ENCODE measurements at places on chromosomes 11 and 22.

DNA sequence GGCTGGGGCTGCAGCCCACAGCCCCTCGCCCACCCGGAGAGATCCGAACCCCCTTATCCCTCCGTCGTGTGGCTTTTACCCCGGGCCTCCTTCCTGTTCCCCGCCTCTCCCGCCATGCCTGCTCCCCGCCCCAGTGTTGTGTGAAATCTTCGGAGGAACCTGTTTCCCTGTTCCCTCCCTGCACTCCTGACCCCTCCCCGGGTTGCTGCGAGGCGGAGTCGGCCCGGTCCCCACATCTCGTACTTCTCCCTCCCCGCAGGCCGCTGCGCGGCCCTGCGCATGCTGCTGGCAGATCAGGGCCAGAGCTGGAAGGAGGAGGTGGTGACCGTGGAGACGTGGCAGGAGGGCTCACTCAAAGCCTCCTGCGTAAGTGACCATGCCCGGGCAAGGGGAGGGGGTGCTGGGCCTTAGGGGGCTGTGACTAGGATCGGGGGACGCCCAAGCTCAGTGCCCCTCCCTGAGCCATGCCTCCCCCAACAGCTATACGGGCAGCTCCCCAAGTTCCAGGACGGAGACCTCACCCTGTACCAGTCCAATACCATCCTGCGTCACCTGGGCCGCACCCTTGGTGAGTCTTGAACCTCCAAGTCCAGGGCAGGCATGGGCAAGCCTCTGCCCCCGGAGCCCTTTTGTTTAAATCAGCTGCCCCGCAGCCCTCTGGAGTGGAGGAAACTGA, 731 bp downstream of the GSTP1 start:
- DNase-seq, result no peak

DNA sequence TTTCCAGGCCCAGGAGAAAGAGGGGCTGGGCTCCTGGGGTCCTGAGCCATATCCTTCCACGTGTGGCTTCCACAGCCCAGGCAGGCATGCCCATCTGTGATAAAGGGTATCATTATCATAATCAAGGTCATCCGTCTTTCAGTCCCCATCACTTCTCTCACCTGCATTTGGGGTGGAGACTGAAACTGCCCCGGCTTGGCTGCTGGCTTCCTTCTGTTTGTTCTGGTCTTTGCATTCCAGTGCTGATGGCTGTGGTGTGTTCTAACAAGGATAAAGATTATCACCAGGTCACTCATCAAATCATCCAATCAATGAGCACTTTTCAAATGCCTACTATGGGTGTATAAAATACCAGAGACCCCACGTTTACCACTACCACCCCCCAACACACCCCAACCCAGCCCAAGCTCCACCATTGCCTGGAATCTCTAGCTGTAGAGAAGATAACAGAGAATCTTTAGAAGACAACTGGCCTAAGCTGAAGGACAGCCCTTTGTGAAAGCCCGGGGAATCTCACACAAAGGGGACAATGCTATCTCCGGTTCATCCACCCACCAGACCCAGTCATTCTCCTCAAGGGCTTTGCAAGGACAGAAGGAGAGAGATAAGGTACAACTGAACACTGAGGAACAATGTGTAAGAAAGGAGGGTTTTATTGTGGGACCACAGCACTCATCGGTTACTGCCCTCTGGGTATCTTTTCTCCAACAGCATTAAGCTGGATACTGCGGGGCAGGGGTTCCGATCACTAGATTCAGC, 54.9 kb downstream of the AHNAK start:
- no peak for DNase-seq

- no peak for DNase-seq
Observed at GRCh38 chr11:94521684-94522083, 9.4 kb downstream of the C11orf97 start.

DNA sequence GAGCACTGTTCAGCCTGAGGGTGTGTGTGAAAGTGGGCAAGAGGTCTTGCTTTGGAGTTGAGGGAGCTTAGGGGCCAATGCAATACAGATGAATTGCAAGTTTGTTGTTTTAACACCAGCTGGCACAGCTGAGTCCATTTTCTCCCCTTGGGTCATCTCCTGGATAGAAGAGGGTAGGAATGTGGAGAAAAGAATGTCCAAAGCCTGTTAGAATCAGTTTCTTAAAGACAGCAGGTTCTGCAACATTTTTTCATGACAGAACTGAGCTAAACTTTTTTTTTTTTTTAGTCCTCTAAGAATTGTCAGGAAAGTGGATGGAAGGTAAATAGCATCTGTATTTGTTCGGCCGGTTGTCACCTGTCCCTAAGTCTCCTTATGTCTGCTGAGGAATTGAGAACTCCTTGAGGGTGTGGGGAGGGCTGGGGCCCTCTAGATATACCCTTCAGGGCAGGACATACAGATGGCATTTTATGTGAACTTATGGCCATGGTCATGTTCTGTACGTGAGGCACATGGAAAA, 211.1 kb upstream of the CADM1 start:
- no peak for DNase-seq

DNA sequence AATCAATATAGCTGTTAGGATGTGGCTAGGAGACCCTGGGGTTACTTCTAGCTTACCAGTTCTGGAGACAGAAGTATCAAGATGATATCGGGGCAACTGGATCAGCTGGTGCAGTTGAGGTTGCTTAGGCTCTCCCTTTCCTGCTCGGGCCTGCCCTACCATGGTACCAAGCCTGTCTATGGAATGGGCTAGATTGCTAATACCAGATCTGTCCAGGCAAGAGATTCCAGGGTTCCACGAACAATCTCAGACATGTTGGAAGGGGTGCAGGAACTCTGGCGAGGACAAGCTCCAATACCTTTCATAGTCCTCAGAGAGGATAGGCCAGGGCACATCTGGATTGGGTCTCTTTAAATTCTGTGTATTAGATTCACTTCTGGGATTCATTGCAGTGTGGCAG, 53.8 kb downstream of the ADM start:
- DNase-seq, result no peak

DNA sequence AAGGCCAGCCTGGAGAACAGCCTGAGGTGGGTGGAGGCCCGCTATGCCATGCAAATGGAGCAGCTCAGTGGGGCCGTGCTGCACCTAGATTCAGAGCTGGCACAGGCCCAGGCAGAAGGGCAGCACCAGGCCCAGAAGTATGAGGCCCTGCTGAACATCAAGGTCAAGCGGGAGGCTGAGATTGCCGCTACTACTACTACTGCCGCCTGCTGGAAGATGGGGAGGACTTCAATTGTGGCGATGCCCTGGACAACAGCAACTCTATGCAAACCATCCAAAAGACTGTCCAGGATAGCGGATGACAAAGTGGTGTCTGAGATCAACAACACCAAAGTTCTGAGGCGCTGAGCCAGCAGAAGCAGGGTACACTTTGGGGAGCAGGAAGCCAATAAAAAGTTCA, 3.1 kb upstream of the TMEM218 start:
- no peak for DNase-seq

DNA sequence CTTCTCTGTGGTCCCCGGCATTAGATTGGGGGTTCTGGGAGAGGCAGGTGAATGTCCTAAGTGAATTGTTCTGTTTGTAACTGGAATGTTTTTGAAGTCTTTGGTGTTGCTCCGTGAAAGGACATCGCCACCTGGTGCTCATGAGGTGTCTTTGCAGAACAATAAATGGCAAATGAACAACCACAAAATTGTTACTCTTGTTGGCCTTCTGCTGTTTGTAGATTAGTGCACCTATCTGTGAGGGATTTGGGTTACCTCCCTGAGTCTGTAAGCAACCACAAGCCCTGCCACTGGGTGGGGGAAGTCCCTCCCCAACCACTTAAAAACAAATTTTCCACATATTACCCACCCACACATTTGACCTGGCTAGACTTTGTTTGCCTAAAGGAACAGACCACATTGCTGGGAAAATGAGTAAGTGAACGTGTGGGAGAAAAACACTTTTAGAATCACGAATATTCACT, 4.7 kb downstream of the MPEG1 start:
- DNase-seq, result peak; percentile 48

GRCh38 chr11:28697920-28698827, 590.0 kb downstream of the METTL15 start:
- peak; percentile 32 for DNase-seq

DNA sequence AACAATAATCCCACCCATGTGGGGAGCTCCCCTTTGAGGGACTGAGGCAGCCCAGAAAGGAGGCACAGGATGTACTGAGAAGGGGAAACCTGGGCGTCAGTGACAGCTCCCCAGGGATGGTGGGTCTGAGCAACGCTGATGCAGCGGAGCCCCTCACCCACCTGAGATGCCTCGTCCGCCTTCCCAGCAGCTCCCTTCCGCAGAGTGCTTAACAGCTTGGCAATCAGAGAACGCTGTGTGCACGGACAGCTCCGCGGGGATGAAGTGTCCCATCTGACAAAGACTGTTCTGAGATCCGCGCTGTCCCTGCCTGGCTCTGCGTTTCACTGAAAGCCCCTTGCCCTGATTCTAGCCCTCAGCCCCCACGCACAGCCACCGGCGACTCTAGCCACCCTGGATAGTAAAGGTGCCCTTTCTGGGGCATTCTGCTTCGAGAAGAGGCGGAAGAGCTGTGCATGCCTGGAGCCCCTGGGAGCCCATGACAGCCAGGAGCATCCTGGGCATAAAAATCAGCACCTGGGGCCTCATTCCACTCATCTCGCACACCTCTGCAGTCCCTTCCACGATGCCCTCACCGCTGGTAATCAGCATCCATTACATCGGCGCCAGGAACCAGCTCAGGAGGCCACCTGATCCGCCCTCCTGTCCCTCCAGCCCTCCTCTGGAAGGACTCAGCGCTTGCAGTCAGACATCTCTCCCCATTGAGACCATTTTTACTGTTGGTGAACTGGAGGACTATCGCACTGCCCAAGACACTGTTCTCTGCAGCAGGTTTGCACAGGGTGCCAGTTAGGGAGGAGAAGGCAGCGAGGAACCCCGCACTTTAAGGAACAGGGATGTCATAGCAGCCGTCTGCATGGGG, 10.7 kb downstream of the KCNJ5 start:
- DNase-seq, result no peak

DNA sequence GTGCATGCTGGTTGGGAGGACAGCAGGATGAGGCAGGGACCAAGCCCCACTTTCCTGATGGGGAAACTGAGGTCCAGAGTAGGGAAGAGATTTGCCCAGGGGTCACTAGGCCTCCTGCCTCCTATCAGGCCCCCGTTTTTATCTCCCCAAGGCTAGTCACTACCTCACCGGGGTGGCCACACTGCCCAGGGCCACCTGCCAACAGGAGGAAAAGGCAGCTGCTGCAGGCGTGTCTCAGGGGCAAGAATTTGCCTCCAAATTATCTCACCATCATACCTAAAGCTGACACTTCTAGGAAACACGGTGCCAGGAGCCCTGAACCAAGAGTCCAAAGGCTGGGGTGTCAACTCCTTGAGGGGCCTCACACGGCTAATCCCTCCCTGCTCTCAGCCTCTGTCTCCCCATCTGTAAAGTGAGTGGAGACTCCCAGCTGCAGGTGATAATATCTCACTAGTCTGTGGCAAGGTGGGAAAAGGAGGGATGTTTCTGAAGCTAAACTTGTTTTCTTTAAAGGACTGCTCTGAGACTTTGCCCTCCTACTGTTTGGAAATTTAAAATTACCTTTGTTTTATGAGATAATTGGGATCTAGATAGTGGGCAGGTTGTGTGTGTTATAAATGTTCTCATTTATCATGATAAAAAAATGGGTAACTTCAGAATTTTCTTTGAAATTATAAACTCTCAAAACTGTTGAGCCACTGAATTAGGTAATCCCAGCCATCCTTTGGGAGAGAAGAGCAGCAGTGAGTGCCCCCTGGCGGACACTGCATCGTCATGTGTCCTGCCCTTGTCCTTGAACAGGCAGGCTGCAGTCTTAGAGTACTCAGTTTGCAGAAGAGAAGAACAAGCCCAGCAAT, 60.0 kb downstream of the MYO7A start:
- peak; percentile 72 for DNase-seq

DNA sequence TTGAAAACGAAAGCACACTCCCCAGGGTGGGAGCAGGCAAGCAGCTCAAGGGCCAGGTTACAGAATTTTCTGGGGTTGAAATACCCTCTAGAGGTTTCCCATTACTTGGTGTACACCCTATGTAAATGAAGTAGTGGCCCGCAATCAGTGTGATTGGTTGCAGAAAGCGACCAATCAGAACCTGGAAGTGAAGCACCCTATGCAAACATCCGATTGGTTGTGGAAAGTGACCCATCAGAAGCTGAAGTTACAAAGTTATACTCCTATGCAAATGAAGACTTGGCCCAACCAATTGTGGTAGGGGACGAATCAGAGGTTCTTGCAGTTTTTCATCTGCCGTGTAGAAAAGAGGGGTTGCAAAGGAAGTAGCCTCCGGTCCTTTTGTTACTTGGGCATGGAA, 19.2 kb downstream of the PRR5 start:
- peak; percentile 34 for DNase-seq

DNA sequence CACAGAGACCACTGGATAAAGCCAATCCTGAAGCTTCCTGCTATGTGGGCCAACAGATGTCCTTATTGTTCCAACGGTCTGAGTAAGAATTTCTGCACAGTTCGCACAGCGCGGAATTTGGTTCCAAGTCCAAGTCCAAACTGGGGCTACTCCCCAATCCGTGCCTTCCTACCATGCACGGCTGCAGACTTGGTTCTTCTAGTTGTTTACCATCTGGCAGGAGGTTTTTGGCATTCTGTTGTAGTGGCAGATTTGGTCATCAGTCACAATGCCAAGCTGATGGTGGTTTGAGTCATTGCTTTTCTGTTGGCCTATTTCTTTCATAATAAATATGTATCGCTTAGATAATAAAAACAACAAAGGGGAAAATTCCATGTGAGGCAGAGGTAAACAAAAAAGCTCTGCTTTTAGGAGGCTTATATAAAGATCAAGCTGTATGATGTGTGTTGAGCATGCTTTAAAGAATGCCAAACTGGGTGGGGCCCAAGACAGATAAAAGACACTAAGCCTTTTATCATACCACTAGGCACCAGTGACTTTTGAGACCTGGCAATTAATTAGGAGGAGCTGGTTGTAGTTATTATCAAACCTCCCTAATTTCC, 52.5 kb upstream of the SYN3 start:
- no peak for DNase-seq

DNA sequence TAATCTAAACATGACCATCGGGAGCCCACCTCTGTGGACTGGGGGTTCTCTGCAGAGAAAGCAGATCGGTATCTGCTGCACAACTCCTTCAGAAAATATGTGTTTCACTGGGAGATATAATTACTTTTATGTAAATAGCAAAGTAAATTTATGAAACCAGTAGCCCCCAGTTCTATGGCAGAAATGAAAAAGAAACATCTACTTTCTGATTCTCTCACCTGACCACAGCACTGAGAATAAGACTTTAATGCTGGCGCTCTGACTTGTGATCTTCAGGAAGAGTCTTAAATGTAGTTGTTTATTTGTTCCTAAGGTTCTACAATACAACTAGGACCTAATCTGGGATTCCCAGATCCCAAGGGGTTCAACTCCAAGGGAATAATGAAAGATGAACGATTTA, 518.0 kb downstream of the DLG2 start:
- DNase-seq, result no peak

- no peak for DNase-seq
Observed at GRCh38 chr22:37345863-37346504, 63.7 kb downstream of the CYTH4 start.

DNA sequence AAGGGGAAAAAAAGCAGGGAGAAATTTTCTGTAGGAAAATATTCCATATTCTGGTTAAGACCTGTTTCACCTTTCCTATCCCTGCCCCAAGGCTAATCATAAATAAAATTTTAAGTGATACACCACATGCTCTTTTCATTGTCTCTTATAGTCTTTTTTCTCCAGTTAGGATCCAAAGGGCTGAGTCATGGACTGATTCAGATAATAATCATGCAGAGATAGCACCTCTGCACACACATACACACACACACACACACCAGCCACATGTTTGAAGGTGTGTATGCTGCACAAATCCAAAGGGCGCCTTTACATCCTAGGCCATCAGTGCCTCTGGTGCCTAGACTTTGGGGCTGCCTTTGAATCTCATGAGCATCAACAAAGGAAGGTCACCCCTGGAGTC, 35.5 kb upstream of the CWF19L2 start:
- DNase-seq, result no peak

- no peak for DNase-seq
Observed at GRCh38 chr11:67268081-67268961, 2.0 kb downstream of the GRK2 start.

Measured in Jurkat, Clone E6-1 (cell line).